ENCODE measurements at places on chromosomes 1 and 21.

GRCh38 chr1:169383449-169383848, 15.5 kb downstream of the BLZF1 start:
- no peak for DNase-seq

DNA sequence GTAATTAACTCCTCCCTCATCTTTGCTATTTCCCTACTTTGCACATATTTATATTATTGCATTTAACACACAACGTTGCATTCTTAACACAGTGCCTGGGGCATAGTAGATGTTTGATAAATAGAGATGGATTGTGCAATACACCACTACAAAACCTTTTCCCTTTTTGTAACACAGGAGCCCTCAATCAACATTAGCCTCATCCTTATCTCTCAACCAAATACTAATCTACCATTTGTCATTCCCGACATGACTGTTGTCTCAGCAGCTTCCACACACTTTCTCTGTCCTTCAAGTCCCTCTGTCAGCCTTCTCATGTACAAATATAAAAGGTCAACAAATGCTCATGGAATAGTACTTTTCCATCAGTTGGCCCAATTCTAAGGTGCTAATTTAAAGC, 78.9 kb upstream of the KCNK2 start:
- no peak for DNase-seq

GRCh38 chr1:156076609-156077429, 5.4 kb downstream of the MEX3A start:
- DNase-seq = no peak

DNA sequence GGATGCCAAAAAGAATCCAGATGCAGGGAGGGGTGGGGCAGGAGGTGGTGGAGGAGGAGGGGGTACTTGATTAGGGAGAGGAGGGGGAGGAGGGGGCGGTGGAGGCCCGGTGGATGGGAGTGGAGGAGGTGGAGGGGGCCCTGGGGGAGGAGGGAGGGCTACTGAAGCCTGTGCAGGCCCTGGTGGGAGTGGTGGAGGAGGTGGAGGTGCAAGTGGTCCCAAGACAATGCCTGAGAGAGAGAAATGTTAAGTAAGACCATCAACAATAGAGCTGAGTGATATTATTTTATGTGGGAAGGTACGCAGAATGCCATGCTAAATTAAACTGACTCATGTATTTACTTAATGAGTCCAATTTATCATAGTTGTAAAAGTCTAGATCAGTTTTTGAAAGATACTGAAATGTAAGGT, 86.8 kb upstream of the LBR start:
- DNase-seq = no peak

DNA sequence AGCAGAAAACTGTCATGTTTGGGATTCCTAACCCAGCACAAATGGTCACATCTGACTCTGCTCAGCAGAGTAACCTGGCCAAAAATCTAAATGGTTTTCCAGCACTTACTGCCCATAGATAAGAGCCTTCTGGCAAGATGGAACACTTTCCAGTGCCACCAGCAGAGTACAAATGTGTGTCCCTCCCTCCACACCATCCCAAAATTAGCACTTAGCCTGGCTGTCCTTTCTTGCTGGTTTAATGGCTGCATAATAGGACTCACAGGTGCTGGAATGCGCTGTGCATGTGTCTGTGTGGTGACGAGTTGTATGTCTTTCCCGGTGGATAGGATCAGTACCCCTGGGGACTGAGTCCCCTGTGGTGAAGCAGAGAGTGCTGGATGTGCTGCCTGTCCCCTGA, 49.8 kb upstream of the GJB5 start:
- no peak for DNase-seq

- DNase-seq = no peak
These were observed 28.4 kb upstream of the C1orf159 start for GRCh38 chr1:1144122-1144842.

- DNase-seq = no peak
These were observed 196.9 kb upstream of the ETV3 start for GRCh38 chr1:157335056-157335455.

DNA sequence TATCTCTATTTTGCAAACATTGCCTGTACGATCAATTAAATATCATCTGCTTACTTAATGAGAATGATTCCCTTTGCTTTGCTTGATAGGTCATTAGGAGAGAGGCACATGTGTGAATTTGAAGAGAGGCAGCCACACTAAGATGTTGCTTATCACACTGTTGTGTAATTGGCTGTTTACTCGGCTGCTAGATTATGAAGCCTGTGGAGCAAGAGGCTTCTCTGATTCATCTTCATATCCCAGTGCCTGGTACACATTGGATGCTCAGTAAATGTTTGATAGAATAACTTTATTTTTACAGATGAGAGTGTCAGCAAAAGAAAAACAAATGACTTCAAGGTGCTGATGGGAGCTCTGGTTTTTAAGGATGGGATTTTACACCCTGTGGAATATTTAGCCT, 156.2 kb upstream of the C8B start:
- DNase-seq = no peak

DNA sequence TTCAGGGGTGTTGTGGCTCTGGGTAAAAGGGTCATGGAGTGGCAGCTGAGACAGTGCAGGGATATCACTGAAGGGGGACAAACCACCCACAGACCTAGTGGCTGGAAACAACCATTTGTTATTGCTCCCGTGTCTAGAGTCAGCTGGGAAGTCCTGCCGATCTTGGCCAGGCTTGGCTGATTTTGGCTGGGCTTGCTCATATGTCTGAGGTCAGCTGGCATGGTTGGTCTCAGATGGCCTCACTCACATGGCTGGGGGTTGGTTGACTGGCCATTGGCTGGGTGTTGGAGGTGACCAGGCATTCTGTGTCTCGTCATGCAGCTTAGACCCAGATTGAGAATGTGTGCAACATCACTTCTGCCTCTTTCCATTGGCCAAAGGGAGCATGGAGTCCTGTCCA, 203.8 kb upstream of the POU3F1 start:
- no peak for DNase-seq

GRCh38 chr21:37800456-37801061, 115.7 kb downstream of the KCNJ6 start:
- DNase-seq = no peak

- DNase-seq = no peak
These were observed 29.7 kb upstream of the RPL11 start for GRCh38 chr1:23661887-23662286.

DNA sequence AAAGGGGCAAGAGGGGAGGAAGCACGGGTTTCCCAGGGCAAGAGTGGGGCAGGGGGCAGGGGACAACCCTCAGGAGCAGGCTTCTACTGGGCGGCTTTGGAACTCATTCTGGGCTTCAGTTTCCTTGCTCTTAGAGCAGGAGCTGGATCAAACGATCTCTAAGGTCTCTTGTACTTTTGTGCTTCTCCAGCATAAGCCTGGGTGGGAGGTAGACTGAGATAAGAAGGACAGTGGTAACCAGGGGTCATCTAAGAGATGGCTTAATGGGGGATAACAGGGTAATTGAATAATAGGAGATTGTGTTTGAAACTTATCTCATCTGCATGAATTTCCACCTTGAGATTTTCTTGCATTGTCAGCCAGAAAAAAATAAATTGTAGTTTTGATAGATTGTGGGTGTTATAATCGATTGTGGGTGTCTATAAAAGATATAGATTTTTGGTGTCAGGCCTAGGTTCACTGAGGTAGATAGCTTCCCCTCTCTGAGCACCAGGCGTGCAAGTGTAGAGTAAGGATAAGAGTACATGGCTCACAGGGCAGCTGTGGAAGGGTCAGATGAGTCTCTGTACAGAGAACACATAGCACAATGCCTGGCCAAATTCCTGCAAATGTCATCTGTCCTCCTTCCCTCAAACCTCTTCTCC, 68.0 kb downstream of the CD58 start:
- no peak for DNase-seq

- no peak for DNase-seq
These were observed 471 bp upstream of the MTF2 start for GRCh38 chr1:93078638-93078985.

- DNase-seq = no peak
These were observed 35.7 kb upstream of the EPS8L3 start for GRCh38 chr1:109799445-109799844.

GRCh38 chr1:197695961-197696360, 79.3 kb downstream of the DENND1B start:
- DNase-seq = no peak

- DNase-seq = no peak
These were observed 165.7 kb upstream of the SGIP1 start for GRCh38 chr1:66368261-66368660.

- no peak for DNase-seq
These were observed 5.5 kb upstream of the PLEKHM2 start for GRCh38 chr1:15678578-15678977.

DNA sequence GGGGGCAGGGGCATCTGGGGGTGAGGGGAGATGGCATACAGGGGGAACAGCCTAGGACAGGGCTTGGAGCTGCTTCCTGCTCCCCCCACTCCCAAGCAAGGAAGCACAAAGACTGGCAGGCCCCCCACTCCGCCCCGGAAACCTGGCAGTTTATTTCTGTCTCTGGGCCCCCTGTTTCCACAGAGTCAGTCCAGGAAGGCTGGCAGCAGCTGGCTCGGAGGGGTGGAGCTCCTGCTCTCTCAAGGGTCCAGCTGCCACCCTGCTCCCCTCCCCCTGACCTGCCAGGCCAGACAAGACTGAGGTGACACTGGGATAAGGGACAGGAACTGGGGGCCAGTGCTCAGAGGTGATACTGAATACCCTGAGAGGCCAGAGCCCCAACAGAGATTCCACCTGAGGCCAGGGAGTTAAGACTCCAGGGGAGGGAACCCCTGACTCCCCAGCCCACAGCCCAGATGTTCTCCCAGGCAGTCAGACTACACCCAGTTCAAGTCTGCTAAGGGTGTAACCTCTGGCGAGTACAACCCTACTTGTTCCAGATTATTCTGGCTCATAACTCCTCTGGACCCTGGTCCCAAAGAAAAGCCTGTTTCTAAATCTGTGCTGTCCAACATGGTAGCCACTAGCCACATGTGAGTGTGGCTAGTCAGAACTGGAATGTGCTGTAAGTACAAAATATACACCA, 26.3 kb downstream of the AHDC1 start:
- no peak for DNase-seq

DNA sequence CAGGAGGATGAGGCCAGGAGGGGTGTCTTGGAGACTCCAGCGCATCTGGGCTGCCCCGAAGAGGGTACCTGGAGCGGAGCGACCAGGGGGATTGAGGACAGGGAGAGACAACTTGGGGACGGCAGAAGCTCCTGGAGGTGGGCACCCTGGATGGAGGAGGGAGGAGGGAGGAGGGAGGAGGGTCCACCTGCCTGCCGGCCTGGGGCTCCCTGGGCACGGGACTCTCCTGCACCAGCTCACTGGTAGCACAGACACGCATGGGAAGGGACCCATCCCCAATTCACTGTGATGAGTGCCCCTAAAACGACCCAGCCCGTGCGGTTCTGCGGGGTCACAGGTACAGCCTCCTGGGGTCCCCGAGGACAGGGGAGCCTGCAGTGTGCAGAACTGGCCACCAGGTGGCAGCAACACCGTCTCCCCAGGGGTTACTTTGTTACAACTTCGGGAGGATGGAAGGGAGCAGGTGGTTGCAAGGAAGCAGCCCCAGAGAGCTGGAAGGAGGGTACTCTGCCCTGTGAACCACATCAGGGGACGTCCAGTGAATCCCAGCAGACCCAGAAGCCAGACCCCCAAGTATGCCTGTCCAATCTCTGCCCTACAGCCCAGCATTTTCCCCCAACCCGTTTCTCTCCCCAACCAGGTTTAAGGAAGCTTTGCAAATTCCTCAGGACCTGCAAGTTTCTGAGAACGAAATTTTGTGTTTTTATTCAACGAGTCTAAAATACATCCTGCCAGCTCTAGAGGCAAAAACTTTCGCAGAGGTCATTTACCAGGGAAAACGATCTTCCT, 482.4 kb downstream of the NPHP4 start:
- no peak for DNase-seq

- DNase-seq = no peak
These were observed 137.9 kb downstream of the IFI44 start for GRCh38 chr1:78787544-78787943.

- DNase-seq = no peak
These were observed 700 bp upstream of the SYDE2 start for GRCh38 chr1:85201340-85202091.

DNA sequence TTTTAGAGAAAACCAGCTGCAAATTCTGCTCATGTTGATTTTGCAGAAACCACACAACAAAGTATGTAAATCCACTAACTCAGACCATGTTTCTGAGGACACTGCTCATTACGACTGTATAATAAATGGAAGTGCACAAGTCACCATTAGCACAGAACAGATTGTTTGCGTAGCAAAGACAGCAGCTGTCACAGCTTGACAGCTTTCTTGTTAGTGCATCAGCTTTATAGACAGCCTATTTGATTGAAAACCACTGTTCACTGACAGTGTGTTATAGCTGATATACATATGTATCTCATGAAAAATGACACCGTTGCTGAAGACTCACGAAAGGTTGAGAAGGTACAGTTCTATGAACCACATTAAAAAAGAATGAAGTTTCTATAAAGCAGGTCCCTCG, 560.2 kb upstream of the ZRANB2 start:
- DNase-seq = no peak

DNA sequence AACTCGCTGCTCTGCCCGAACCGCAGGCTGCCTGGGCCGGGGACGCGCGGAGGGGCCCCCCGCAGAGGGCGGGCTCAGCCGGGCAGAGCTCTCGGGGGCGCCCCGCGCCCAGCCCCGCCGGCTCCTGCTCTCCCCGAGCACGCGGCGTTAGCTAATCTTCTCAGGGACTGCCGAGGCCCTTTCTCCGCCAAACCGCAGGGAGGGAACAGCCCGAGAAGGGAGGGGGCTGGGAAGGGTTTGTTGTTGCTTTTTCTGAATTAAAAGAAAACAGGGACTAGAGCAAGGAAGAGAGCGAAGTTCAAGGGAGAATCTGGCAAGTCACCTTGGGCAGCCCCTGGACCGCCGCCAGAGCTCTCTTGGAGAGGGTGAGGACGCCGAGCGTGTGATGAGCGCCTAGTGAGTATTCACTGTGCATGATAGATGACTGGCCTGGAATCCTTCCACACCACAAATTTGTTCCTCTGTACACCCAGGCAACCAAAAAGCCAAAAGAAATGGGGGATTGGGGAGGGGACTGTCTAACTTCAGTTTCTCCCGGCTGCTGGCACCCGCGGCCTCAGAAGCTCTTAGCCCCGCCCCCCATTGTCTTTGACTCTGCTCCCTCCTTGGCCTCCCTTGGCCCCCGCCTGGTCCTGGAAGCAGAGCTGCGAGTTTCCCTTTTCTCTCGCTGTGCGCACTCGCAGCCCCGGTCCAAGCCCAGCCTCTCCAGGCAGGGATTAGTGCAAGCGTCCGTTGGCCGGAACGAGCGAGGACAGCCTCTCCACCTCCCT, 19.7 kb upstream of the LMX1A start:
- DNase-seq = peak; percentile 98

- no peak for DNase-seq
These were observed 348.6 kb downstream of the USP25 start for GRCh38 chr21:16078382-16078781.

DNA sequence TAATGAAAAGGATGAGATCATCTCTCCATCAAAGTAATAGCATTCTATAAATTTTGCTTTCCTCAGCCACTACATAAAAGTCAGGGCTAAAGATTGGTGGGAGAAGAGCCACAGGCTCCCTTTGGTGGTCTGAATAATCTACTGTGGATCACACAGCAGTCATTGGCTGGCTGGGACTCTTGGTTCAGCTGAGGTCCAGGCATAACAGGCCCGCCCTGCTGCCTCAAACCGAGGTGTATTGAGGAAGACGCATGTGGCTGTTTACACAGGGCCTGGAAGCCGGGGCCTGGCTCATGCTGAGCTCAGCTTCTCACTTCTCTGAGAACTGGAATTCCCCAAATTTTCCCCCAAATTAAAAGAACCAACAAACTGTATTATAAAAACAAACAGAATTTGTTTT, 139.2 kb downstream of the PTPRC start:
- DNase-seq = no peak

GRCh38 chr1:178238722-178239510, 145.0 kb downstream of the RASAL2 start:
- DNase-seq = peak; percentile 96

All from stromal cell of bone marrow (primary cell).